ENCODE measurements at places on chromosomes 4 and X.

DNA sequence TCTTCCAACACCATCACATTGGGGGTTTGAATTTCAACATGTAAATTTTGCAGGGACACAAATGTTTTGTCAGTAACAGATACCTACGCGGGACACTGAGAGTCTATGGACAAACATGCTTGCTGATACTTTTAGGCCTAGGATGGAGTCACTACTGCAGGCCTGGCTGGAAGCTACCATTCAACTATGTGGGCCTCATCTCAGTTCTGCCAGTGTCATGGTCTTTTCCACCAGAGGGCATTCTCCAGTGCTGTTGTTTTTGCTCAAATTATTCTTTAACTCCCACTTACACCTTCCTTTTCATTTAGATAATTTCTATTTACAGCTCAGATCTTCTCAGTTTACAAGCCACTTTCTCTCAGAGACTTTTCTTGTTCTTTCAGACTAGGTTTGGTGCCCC, 7.0 kb upstream of the ANK2 start:
- DNase-seq, result no peak
- no peaks in the 10 kb centered on the region for H3K27me3 ChIP-seq
- H3K36me3 ChIP-seq, result no peaks in the 10 kb centered on the region
- no peak overlapping the region for H3K27ac ChIP-seq
- H3K4me1 ChIP-seq, result no peaks in the 10 kb centered on the region

DNA sequence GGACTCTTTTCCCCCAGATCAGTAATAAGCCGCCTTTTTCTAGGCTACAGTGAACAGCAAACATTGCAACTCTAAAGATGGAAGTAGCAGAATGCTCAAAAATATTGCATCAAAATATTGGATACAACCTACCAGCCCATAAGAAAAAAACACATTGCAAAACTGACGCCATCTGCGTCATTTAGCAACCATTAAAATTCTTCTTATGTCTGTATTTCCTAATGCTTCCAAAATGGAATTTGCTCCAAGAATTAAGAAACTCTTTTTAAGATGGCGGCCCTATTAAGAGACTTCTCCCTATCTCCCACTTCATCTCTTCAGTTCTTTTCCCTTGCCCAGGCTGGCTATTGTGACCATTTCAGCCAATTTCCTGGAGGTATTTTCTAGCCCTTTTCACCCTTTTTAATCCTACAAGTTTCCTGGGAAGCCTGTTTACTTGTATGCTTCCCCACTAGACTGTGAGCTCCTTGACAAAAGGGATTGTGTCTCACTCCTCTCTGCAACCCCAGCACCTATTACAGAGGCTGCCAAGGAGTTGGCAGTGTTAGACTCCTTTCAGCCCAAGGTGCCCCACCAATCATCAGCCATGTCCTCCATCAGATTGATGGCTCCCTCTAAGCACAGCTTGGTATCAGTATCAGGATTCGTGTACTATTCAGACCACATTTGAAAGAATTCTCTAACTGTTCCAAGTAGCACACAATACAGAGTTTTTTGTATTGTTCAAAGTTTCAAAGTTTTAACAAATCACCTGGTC, 4.4 kb downstream of the GPC3 start:
- no peak for DNase-seq
- no peaks in the 10 kb centered on the region for H3K36me3 ChIP-seq
- H3K4me3 ChIP-seq, result no peak overlapping the region
- peaks cover 6% of the 10 kb centered on the region for H3K4me1 ChIP-seq

DNA sequence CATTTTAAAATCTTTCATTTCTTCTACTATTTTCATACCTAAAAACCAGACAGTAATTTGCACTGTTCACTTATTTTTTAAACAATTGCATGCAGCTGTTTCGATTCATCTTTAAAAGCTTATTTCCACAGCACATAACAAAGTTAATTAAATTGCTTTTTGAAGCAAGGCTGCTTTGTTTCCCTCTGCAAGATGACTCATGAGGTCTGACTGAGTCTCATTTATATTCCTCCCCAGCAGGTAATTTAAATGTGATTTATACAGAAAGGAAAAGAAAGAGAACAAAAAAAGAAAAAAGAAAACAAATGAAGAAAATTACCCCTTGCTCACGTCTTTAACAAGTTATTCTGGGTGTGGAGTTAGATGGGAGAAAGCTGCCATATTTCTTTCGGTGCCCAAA, 22.8 kb downstream of the VMA21 start:
- no peaks in the 10 kb centered on the region for H3K36me3 ChIP-seq
- H3K4me3 ChIP-seq, result no peak overlapping the region
- DNase-seq, result no peak
- peaks cover 37% of the 10 kb centered on the region for H3K4me1 ChIP-seq
- peaks cover 31% of the 10 kb centered on the region for H3K27me3 ChIP-seq
- H3K27ac ChIP-seq, result no peak overlapping the region

- H3K4me3 ChIP-seq, result no peak overlapping the region
- no peaks in the 10 kb centered on the region for H3K4me1 ChIP-seq
- no peaks in the 10 kb centered on the region for H3K36me3 ChIP-seq
- DNase-seq, result no peak
- peaks cover 30% of the 10 kb centered on the region for H3K27me3 ChIP-seq
Observed at GRCh38 chrX:12681047-12681446, 110.2 kb upstream of the PRPS2 start.

- peak; percentile 65 for DNase-seq
- peaks cover 73% of the 10 kb centered on the region for H3K4me1 ChIP-seq
- H3K27me3 ChIP-seq, result peaks cover 3% of the 10 kb centered on the region
- H3K27ac ChIP-seq, result peak overlapping the region; percentile 80
- H3K4me3 ChIP-seq, result no peak overlapping the region
- H3K36me3 ChIP-seq, result peaks cover 23% of the 10 kb centered on the region
Observed at GRCh38 chr4:48033825-48034413, 17.3 kb downstream of the NIPAL1 start.

DNA sequence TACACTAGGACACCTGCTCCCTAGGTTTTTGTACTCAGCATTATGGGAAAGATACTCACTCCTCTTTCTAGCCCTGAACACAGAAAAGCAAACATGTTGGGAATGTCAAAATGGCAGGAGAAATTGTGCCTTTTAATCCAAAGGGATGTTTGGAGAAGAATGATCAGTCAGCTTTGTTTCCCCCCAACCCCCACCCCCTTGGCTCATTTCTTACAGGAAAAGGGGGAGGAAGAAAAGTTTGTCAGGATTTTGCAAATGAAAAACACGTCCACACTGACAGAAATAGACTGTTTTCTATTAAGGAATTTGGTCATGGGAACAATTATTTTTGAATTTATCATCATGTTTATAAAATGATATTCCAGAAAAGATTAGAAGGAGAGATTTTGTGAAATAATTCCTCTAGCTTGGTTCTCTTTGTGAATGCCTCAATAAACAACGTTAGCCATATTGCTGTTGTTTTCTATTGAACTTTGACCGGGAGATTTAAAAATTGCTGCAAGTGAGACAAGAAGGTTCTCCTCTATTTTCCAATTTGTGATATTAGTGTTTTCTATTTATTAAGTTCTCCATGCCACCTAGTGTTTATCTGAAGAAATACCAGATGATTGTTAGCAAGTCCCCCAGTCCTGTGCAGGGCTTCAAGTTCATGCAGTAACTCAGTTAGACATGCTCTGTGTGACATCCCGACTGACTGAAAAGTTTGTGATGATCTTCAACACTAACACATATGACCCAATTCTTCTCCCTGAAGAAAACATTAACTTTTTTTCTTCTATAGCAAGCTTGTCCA, 31.3 kb upstream of the TFDP3 start:
- H3K27me3 ChIP-seq, result peaks cover 55% of the 10 kb centered on the region
- H3K36me3 ChIP-seq, result no peaks in the 10 kb centered on the region
- no peak overlapping the region for H3K27ac ChIP-seq
- no peak overlapping the region for H3K4me3 ChIP-seq

- H3K27ac ChIP-seq, result peak overlapping the region; percentile 85
- peaks cover 69% of the 10 kb centered on the region for H3K4me1 ChIP-seq
- peak; percentile 53 for DNase-seq
- peaks cover 67% of the 10 kb centered on the region for H3K36me3 ChIP-seq
Observed at GRCh38 chr4:7831330-7831729, 108.3 kb downstream of the AFAP1 start.

DNA sequence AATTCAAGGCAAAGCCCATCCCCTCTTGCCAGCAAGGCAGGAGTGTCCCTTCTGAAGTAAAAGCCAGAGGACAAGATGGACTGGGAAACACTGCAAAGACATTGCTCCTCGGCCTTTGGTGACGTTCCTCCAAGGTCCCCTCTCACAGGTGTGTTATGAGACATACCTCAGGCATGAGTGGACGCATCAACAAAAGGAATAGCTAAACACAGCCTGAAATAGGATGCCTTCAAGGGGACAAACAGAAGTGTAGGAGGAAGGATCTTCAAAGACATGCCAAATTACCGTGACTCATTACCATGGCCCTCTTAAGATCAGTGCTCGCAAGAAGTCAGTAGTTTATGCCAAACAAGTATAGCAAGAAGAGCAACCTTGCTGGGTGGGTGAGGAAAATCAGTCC, 6.0 kb upstream of the IDS start:
- H3K4me1 ChIP-seq, result peaks cover 22% of the 10 kb centered on the region
- H3K27ac ChIP-seq, result no peak overlapping the region
- no peaks in the 10 kb centered on the region for H3K36me3 ChIP-seq
- peaks cover 24% of the 10 kb centered on the region for H3K27me3 ChIP-seq
- no peak overlapping the region for H3K4me3 ChIP-seq

DNA sequence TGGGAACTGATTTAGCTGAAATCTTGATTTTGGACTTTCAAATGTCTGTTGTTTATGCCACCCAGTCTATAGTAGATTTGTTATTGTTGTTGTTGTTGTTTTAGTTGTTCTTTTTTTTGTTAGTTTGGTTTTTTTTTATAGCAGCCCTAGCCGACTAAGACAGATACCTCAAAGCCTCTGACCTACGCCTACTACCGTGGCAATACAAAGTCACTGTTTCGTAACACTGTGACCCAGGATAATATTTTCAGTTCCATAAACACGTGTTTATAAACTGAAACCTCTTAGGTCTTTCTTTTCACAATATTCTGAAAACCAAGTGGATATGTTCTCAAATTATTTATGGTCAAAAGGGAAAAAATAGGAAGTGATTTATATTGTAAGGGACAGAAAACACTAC, 32.8 kb downstream of the VCX2 start:
- H3K36me3 ChIP-seq, result no peaks in the 10 kb centered on the region
- H3K4me1 ChIP-seq, result no peaks in the 10 kb centered on the region
- no peak overlapping the region for H3K4me3 ChIP-seq
- H3K27ac ChIP-seq, result no peak overlapping the region
- no peaks in the 10 kb centered on the region for H3K27me3 ChIP-seq

- H3K4me3 ChIP-seq, result no peak overlapping the region
- H3K36me3 ChIP-seq, result no peaks in the 10 kb centered on the region
- no peaks in the 10 kb centered on the region for H3K4me1 ChIP-seq
- DNase-seq, result no peak
Observed at GRCh38 chr4:143023239-143023918, 161.3 kb upstream of the USP38 start.

GRCh38 chrX:13085526-13085925, 41.1 kb upstream of the FAM9C start:
- peaks cover 92% of the 10 kb centered on the region for H3K4me1 ChIP-seq
- peak overlapping the region; percentile 64 for H3K4me3 ChIP-seq
- H3K27me3 ChIP-seq, result peaks cover 63% of the 10 kb centered on the region
- H3K36me3 ChIP-seq, result no peaks in the 10 kb centered on the region
- peak overlapping the region; percentile 97 for H3K27ac ChIP-seq

DNA sequence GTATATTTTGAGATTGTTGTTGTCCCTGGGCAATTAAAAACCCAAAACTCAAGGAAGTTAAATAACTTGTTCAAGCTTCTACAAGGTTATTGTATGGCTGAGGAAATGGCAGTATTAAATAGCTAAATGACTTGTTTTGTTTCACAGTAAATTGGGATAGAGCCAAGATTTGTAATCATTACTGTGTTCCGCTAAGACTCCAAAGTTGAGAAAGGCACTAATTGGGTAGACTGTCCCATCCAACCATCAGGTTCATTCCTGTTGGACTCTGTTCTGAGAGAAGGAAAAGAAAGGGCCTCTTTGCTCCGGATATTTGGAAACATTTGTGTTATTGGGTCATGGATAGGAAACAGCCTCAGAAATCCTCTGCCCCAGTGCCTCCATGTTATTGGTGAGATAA, 82.2 kb downstream of the DCLK2 start:
- H3K27me3 ChIP-seq, result no peaks in the 10 kb centered on the region
- DNase-seq, result no peak
- H3K4me1 ChIP-seq, result no peaks in the 10 kb centered on the region
- no peaks in the 10 kb centered on the region for H3K36me3 ChIP-seq
- no peak overlapping the region for H3K27ac ChIP-seq

DNA sequence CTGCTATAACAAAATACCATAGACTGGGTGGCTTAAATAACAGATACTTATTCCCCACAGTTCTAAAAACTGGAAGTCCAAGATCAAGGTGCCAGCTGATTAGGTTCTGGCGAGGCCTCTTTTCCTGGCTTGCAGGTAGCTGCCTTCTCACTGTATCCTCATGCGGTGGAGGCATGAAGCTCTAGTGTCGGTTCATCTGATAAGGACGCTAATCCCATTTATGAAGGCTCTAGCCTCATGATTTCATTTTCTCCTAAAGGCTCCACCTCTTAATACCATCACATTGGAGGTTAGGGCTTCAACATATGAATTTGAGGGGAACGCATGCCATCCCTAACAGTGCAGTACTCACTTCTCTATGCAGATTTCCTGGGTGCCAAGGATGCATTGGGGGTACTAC, 57.9 kb upstream of the STIM2 start:
- no peaks in the 10 kb centered on the region for H3K27me3 ChIP-seq
- no peaks in the 10 kb centered on the region for H3K36me3 ChIP-seq
- no peak overlapping the region for H3K4me3 ChIP-seq
- no peak overlapping the region for H3K27ac ChIP-seq

GRCh38 chrX:53308836-53309235, 27.5 kb upstream of the IQSEC2 start:
- no peak for DNase-seq
- H3K4me1 ChIP-seq, result peaks cover 5% of the 10 kb centered on the region
- H3K27me3 ChIP-seq, result peaks cover 19% of the 10 kb centered on the region
- no peak overlapping the region for H3K4me3 ChIP-seq

- peaks cover 27% of the 10 kb centered on the region for H3K27me3 ChIP-seq
- H3K27ac ChIP-seq, result no peak overlapping the region
- H3K36me3 ChIP-seq, result no peaks in the 10 kb centered on the region
- H3K4me1 ChIP-seq, result no peaks in the 10 kb centered on the region
Observed at GRCh38 chrX:134868771-134869495, 121.9 kb upstream of the SMIM10 start.

DNA sequence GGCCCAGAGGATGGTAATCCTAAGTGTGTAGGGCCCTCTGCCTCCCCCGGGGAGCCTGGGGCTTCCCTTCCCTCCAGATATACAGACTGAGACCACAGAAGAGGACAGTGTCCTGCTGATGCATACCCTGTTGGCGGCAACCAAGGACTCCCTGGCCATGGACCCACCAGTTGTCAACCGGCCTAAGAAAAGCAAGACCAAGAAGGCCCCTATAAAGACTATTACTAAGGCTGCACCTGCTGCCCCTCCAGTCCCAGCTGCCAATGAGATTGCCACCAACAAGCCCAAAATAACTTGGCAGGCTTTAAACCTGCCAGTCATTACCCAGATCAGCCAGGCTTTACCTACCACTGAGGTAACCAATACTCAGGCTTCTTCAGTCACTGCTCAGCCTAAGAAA, 1.9 kb downstream of the TRO start:
- H3K27ac ChIP-seq, result no peak overlapping the region
- no peak overlapping the region for H3K4me3 ChIP-seq
- H3K27me3 ChIP-seq, result peaks cover 21% of the 10 kb centered on the region
- no peaks in the 10 kb centered on the region for H3K36me3 ChIP-seq
- no peak for DNase-seq

GRCh38 chr4:15373363-15373762, 54.5 kb upstream of the C1QTNF7 start:
- no peak overlapping the region for H3K4me3 ChIP-seq
- DNase-seq, result no peak
- H3K36me3 ChIP-seq, result no peaks in the 10 kb centered on the region
- no peaks in the 10 kb centered on the region for H3K27me3 ChIP-seq
- H3K4me1 ChIP-seq, result peaks cover 44% of the 10 kb centered on the region
